NCI-H1694 (cell line): ENCODE measurements at places on chromosomes 13 and 19.
A peak's percentile ranks its signal among the peaks of the same experiment; 100 is the strongest.

- DNase-seq = no peak
Measured at GRCh38 chr19:33005440-33005839, 33.4 kb downstream of the FAAP24 start.

GRCh38 chr13:44068737-44069136 lies 189.0 kb downstream of the LACC1 start:
- no peak for DNase-seq

GRCh38 chr13:73547239-73547638 lies 488.4 kb downstream of the KLF5 start:
- DNase-seq = no peak

GRCh38 chr13:62512194-62513141 lies 1096.8 kb upstream of the PCDH20 start:
- DNase-seq = no peak

DNA sequence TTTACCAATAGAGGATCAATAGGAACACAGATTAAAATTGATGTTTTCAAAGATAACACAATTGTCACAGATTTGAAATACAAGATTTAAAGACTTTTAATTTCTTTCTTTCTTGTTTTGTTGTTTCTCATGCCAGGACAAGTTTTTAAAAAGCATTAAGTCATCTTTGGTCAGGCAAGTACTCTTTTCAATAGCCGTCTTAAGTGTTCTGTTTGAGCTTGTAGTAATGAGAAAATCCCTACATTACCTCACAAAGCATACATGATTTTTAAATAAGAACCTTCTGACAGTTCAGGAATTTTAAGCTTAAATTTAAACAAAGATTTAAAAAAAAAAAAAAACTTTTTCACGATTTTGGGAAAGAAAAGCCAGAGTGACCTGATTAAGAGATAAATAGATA lies 216.3 kb upstream of the PRR20A start:
- no peak for DNase-seq

DNA sequence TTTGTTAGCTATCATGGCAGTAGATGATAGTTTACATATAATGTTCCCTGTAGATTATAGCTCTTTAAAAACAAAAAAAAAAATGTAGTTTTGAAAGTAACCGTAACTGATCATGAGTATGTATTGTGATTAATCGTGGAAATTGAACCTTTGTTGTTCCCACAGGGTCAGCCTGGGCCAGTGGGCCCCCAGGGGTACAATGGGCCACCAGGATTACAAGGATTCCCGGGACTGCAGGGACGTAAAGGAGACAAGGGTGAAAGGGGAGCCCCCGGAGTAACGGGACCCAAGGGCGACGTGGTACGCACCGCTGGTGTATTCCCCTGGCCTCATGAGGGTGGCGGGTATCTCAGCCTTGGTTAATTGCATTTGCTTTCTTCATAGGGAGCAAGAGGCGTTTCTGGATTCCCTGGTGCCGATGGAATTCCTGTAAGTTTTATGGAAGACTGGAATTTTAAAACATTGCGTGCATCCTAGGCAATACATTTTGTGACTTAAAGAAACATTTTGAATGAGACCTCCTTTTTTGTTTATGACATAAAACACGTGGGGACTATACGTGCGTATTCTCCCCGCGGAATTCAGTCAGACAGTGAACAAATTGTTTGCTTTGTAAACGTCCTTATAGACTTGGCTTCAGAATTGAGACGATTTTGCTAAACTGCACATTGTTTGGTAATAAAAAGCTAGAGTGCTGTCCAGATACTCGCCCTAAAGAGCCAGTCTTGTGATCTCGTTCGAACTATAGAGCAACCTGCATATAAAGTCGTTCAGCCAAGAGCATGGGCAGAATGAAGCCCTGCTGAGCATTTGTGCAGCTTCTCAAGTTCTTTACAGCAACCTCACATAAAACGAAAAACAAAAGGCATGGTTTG lies 117.7 kb downstream of the COL4A2 start:
- DNase-seq = no peak

DNA sequence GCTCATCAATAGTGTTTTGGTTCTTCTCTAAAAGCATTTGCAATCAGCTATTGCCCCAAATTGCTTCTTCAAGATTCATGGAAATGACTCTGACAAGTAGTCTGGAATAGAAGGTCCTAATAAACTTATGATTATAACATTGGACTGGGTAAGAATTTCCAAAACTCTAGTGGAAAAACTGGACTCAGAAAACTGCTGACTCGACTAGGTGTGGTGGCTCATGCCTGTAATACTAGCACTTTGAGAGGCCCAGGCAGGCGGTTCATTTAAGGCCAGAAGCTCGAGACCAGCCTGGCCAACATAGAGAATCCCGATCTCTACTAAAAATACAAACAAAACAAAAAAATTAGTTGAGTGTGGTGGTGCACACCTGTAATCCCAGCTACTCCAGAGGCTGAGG lies 15.5 kb upstream of the AKT2 start:
- no peak for DNase-seq

GRCh38 chr13:49635599-49636433 lies 7.5 kb downstream of the ARL11 start:
- DNase-seq = no peak

DNA sequence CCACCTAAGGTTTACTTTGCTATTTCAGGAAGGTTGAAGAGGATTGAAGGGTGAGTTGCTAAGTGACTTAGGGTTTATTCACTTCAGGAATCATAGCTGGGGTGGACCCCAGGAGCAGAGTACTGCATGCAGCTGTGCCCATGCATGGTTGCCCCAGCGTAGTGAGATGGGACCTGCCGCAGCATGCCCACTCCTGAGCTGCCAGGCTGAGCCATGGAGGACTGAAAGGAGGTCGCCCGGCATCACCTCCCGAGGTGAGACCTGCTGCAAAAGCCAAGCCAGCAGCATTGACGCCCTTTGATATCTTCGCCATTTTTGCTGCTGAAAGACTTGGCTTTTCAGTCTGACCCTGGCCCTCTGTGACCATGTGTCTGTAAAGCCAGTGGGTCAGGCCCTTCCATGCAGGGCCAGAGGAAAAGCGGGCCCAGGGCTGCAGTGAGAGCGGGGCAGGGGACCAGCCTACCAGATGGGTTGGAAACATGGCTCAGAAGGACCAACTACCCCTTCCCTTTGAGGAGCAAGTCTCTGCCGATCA lies 9.9 kb downstream of the POP4 start:
- no peak for DNase-seq

DNA sequence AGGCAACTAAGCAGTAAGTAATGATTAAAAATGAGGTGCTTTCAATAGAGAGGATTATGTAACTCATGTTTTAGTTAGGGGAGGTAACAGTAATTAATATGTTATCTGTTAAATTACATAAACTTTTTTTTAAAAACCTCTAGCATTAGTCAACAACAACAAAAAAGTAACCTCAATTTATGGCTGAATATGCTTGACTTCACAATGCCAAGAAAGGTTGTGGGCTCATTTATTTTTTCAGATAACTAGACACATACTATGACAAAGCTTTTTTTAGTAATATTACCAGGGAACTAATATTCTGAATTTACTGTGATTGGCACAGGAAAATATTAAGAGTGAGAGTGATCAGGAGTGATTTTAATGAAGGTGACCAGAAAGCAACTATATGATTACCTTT lies 54.9 kb downstream of the KCNRG start:
- DNase-seq = no peak

GRCh38 chr19:15112385-15112784 lies 5.2 kb downstream of the SYDE1 start:
- no peak for DNase-seq

GRCh38 chr13:50757008-50757407 lies 86.5 kb downstream of the DLEU7 start:
- DNase-seq = no peak

DNA sequence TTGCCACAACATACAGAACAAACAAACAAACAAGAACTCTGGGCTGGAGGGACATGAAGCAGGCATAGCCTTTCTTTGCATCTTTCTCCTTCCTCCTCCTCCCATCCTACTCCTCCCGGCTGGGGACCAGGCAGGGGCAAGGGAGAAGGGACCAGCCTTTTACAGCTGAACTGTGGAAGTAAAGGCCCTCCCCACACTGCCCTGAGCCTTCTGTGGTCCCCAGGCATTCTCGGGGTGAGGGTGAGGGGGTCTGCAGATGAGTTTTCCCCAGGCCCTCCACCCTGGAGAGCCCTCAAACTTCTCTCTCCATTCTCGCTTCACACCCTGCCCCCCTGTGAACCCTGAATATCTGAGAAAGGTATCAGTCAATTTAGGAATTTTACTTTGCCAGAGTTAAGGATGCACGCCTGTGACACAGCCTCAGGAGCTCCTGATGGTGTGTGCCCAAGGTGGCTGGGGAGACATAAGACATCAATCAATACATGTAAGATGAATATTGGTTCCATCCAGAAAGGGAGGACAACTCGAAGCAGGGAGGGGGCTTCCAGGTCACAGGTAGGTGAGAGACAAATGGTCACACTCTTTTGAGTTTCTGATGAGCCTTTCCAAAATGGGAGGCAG lies 170.9 kb downstream of the COL4A1 start:
- no peak for DNase-seq

DNA sequence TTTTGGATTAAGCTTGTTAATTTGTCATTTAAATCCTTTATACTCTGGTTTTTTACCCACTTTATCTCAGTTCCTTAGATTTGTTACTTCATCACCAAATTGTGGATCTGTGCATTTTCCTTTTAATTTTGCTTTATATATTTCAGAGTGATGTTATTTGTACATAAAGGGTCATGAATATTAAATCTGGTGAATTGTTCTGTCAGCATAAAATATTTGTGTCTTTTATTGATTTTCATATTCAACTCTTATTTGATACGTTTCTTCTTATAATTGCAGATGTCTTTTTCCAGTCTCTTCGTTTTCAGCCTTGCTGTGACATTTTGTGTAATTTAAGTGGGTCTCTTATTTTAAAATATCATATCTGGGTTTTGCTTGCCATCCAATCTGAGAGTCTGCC lies 4.7 kb downstream of the SETDB2 start:
- DNase-seq = no peak

DNA sequence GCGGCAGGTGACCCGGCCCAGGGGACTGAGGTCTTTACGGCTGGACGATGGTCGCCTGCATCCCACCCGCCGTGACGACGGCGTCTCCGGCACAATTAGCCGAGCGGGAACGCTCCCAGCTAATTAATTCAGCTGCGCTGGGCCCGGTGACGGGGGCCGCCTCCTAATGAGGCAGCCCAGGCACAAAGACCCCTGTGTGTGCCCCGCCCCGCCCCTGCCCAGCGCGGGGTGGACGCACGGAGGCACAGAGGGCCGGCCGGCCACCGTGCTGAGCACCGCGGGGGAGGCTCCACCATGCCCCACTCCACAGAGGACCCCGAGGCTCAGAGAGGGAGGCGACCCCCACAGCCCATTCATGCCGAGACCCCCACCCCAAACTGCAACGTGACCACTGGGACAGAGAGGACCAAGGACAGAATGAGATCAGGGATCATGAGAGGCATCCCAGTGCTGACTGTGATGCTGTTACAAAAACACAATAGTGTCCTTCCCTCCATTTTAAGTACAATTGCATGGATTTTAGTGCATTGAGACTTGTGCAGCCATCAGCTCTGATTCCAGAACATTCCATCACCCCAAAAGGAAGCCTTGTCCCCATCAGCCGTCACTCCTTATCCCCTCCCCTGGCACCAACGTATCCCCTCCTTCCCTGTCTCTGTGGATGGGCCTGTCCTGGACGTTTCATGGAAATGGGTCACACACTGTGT lies 17.0 kb downstream of the EFNA2 start:
- DNase-seq = no peak

GRCh38 chr13:105363261-105364190 lies 1171.9 kb downstream of the EFNB2 start:
- peak; percentile 80 for DNase-seq

DNA sequence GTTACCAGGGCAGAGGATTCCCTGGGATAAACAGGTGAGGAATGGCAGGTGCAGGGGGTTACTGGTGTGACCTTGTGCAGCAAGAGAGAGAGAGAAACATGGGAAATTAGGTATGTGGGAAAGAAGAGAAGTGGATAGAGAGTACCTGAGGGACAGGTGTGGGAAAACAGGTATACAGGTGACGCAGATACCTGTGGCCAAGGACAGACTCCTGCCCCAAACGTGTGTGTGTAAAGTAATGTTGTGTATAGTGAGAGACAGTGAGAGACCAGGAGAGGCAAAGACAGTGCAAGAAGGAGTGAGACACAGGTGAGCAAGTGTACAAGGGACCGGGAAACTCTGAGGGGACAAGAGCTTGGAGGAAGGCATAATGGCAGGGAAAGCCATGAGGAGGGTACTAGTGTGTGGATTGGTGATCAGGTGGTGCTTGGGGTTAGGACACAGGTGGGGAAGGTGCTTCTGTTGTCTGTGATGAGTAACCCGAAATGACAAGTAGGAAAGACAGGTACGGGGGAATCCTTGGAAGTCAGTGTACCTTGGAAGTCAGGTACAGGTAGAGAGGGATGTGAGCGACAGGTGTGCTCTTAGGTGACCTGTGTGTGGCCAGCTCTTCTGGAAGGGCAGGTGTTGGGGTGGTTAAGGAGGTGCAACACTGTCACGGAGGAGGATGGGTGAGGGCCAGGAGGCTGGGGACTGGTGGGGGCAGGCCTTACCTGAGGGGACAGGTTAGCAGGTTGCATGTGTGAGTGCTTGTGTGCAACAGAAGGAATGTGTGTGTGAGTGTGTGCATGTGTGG lies 2.8 kb downstream of the ERFL start:
- DNase-seq = no peak

GRCh38 chr13:110264685-110265275 lies 42.2 kb downstream of the COL4A1 start:
- DNase-seq = no peak

- no peak for DNase-seq
Measured at GRCh38 chr13:113577881-113578435, 6.6 kb upstream of the TFDP1 start.

- DNase-seq = no peak
Measured at GRCh38 chr13:57633141-57633949, 1.8 kb downstream of the PCDH17 start.

DNA sequence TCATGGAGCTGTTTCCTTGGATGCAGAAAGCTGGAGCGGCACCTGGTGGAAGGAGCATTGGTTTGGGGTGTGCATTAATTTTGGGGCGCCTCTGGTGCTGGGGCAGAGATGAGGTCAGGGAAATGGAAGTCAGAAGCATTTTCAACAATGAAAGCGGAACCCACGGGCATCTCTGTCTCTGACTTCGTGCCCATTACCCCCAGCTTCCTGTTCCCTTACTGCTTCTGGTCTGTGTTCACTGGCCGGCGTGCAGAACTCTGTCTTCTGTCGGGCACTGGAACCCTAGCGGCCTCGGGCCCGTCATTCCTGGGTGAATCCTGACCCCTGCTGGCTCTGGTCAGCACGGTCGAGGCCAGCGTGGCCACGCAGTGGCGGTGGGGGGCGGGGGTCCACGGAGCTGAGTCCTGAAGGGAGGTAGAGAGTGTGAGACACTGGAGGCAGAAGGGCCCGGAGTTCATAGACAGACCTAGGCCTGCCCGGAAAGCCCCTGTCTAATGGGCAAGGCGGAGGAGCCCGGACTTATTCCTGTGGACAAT lies 7.9 kb upstream of the LINGO3 start:
- DNase-seq = no peak
